Activated CD4-positive, alpha-beta T cell treated with anti-CD3 and anti-CD28 coated beads for 36 hours (primary cell): ENCODE measurements at places on chromosomes 4 and X.
A peak's percentile ranks its signal among the peaks of the same experiment; 100 is the strongest.

GRCh38 chr4:74659576-74660411, 134.5 kb downstream of the BTC start:
- peak; percentile 15 for DNase-seq

DNA sequence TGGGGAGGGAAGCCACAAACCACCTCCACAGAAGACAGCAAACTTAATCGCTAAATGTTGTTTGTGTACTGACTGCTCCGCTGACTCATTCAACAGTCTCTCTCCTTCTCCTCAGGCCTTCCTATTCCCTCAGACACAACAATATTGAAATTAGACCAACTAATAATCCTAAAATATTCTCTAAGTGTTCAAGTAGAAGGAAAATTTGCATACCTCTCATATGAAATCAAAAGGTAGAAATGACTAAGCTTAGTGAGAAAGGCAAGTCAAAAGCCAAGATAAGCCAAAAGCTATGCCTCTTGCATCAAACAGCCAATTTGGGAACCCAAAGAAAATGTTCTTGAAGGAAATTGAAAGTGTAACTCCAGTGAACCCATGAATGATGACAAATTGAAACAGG, 75.7 kb upstream of the ARHGAP24 start:
- no peak for DNase-seq

DNA sequence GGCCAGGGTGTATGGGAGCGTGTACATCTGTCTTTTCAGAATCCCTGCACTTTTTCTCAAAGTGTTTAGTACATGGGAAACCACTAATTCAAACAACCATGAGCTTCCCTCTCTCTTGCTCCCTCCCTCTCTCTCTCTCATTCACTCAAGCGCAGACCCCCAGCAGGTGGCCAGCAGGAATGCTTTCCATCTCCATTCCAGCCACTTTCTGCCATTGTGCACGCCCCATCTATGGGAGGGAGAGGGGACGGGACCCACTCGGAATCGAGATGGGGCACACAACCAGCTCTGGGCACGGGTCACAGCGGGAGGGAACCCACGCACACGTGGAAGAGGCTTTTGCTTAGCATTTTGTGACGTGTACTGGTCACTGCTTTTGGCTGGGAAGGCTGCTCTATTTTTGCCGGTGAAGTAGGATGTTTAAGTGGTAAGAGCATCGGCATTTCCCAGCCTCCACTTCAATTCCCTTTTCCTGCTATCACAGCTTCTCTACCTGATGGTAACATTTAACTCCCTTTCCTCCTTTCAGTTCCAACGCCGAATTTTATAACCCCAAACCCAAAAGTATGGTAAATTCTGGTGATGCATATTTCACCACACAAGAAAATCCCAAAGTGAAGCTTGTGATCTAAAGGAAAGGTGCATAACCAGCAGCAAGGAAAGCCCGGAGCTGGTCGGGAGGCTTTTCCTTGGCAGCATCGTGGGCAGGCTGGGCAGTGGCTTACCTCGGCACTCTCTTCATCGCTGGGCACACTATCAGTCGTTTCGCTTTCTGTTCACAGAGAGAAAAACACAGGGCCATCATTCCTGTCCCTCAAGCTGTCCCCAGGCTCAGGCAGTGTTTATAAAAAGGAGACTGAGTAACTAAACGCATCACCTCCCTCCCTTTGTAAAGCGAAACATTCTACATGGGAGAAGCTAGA, 84.1 kb downstream of the IRF2 start:
- DNase-seq = no peak

GRCh38 chrX:42720209-42720608, 57.8 kb downstream of the PPP1R2C start:
- no peak for DNase-seq

GRCh38 chr4:79298027-79298426, 27.8 kb downstream of the NAA11 start:
- no peak for DNase-seq

DNA sequence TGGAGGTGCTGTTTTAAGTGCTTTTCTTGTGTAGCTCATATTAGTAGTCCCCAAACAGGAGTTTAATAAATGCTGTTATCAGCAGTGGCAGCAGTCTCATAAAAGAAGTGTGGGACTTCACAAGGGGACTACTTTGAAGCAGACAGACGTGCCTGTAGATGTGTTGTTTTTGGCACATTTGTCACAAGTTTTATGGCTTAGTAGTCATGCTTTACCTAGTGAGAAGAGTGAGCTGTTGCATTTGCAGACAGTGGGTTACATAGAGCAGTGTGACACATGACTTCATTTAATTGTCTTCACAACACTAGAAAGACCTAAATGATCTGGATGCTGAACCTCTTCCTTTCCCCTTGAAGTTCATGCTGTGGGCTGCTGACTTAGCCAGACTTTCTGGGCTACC, 149.5 kb upstream of the MBNL3 start:
- no peak for DNase-seq

DNA sequence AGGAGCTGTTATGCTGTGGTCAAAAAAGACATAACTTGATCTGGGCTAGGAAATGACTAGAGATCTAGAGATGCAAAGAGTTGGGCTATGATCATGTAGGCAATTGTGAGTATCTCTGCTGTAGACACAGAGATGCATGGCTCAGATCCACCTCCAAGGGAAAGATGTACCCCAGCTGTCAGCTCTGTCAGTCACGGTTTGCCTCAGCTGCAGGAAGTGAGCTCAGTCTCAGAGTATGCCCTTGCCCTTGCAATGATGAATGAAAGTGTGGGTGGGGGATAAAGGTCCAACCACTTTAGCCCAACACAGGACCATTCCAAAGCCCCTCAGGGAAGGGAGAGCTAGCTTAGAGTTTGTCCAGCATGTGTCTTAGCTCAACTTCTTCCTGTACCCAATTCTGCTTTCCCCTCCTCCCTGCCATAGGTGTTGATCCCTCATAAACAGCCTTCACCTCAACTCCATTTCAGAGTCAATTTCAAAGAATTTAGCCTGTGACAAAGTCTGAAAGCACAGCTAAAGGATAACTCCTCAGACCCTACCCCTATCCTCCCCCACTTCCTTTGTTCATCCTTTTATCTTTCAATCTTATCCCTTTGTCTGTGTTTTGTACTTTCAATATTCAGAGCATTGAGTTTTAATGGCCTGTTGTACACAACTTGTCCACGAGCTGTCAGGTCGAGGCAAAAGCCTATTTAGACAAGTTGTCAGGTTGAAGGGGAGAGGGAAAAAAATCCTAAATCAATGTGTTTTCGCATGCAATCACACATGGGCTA, 90.6 kb downstream of the MID1IP1 start:
- peak; percentile 58 for DNase-seq

GRCh38 chr4:86927843-86928395, 6.9 kb upstream of the AFF1 start:
- peak; percentile 52 for DNase-seq

DNA sequence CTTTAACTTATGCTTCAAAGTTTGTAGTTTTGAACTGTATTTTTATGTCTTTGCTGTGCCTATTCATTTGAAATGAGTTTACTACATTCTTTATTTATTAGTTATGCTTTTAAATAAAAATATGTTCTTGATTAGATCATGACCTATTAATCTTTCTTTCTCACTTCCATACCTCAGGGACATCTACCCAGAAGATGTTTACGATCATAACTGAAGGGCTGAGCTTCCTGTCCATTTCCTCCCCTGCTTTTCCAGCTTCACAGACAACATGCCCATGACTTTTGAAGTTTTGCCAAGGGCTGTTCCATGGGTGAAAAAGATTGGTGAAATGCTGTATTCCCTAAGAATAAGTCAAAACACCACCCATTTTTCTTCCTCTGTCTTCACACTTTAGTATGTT, 99.7 kb upstream of the DDIT4L start:
- no peak for DNase-seq

GRCh38 chr4:167602157-167602556, 367.9 kb upstream of the SPOCK3 start:
- no peak for DNase-seq

DNA sequence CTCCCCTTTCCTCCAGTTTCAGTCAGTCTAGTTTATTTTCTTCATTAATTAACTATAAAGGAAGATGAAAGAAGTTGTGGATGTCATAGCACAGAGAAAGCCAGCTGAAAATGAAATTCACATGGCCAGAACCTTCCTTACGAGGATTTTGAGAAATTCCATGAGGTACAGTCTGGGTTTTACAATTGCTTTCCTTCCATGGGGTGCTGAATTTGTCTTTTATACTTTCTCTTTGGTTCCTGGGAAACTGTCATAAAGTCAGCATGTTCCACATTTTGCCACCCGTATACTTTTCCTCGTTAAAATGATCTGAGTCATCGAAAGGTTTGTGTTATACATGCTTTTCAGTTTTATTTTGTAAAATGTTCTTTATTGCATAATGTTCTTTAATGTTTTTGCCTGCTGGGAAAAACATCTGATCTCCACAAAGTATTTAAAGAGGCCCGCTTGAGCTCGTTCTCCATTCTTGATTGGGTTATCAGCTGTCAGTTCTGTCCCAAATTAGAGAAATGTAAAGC, 78.1 kb upstream of the CLDN34 start:
- DNase-seq = no peak

- no peak for DNase-seq
Observed at GRCh38 chrX:49316085-49316484, 5.8 kb upstream of the GAGE12J start.

DNA sequence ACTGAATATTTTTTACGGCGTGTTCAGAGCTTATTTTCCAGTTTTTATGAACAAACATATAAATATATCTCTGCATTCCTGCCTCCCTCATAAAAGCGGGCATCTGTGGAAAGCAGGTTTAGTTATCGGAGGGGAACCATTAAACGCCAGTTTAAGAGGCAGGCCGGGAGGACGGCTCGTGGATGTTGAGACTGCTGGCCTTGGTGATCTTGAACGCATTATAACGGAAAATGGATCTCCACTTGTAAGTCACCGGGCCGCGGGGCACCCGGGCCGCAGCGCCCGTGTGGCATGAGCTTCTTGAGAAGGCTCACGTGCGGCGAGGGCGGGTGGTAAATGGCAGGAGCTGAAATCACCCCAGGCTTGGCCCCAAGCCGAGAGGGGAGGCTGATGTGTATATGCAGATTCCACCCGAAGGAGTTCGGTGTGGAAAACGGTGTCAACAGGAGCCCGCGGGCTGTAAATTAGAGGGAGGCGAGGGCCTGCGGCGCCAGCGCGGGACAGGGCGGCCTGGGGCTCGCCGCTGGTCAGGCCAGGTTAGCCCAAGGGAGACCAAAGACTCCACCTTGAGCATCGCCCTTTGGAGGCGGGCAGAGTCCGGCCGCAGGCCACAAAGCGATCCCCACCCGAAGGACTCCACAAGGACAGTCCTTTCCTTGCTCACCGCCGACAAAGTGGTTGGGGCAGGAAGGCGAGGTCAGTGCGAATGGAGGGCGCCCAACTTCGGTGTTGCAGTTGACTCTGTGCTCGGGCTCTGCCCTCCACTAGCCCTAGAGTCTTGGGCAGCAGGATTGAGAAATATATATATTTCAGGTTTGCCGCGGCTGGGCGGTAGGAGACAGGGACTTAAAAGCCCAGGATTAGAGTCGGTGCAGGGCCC, 1.3 kb upstream of the HAND2 start:
- DNase-seq = no peak

- DNase-seq = no peak
Observed at GRCh38 chr4:16443504-16444088, 217.3 kb upstream of the TAPT1 start.

- DNase-seq = no peak
Observed at GRCh38 chr4:60743654-60744053, 456.5 kb upstream of the ADGRL3 start.

GRCh38 chr4:13580036-13580435, 35.7 kb upstream of the NKX3-2 start:
- DNase-seq = no peak

DNA sequence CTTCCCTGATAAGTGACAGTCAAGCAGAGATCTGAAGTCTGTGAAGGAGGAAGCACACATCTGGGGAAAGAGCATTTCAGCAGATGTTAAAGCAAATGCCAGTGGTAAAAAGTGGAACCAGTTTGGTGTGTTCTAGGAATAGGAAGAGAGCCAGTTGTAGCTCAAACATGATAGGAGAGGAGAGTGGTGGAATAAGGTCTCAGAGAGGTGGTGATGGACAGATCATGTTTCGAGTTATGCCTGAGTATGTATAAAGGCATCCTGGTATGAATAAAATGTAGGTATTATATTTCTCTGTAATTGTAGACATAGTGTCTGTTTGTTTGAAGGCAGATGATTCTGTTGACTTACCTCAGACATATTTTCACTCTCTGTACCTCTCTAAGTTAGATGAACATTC, 89.1 kb downstream of the LARP7 start:
- no peak for DNase-seq

- peak; percentile 48 for DNase-seq
Observed at GRCh38 chrX:68710870-68711576, 63.6 kb downstream of the STARD8 start.

GRCh38 chr4:45353161-45353560, 626.8 kb upstream of the GNPDA2 start:
- no peak for DNase-seq

GRCh38 chr4:80989921-80990544, 40.5 kb upstream of the BMP3 start:
- no peak for DNase-seq

DNA sequence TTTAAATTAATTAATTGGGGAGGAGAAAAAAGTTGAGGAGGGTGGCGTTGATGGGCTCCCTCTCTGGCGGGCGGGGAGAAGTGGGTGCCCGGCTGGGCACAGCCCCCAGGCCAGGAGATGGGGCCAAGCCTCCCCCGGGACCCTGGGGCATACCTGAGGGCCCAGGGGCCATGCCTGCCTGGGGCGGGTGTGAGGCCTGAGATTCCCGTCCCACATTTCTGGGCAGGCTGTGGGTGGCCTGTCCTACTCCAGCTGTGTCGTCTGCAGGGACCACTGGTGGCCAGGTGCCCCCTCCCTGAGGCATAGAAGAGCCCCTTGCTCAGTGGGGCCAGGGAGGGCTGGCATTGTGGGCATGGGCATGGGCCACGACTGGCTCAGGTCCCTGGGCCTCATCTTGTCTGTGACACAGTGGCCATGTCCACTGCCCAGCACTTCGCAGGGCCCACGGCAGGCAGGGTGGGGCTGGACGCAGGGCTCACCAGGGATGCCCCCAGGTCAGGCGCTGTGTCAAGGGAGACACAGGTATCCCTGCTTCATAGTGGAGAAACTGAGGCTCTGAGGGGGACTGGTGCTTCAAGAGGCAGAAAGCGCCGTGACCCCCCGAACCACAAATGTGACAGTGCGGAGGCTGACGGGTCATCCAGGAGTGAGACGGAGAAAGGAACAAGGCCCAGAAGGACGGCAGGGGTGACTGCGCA, 60.1 kb downstream of the FAM53A start:
- no peak for DNase-seq
